ENCODE measurements at places on chromosomes 2 and 18.

- DNase-seq: no peak
These were observed 31.5 kb downstream of the BABAM2 start for GRCh38 chr2:27921880-27922547.

- no peak for DNase-seq
These were observed 81.7 kb downstream of the RBMS1 start for GRCh38 chr2:160411955-160412354.

- DNase-seq: peak; percentile 51
These were observed 49.3 kb upstream of the RAB6D start for GRCh38 chr2:131413148-131413747.

DNA sequence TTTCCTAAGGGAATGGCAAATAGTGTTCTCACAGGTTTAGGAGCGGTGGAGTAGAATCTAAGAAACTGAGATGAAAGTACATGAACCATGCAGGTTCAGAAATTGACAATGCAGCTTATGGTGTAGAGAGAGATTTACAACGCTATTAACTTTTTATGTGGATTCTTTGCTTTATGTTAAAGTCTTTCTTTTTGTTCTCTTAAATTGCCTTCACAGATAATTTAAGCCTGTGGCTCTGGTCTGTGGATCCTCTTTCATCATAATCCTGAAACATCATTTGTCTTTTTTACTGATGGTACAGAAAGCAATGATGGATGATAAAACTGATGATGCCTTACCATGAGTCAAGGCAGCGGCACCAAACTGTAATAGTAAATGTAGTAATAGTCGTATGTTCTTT, 30.3 kb downstream of the SOCS6 start:
- peak; percentile 64 for DNase-seq

DNA sequence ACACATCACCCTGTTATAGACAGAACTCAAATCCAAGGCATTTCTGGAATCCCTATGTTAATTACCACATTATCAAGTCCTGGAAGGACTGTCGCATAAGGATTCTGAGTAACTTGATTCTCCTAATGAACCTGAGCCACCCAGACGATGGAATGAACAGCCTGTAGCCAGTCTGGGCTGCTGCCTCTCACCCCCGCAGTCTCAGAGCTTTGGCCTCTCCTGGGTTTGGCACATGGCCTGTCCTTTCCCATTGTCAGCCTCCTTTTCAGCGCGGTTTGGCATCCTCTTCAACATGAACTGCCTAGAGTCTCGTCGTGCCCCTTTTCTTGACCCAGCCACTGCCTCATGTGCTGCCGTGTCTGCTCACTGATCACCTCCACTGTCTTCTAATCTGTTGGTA, 147.6 kb downstream of the SLC8A1 start:
- DNase-seq: no peak

- no peak for DNase-seq
These were observed 54.9 kb upstream of the SLC5A7 start for GRCh38 chr2:107931412-107931811.

- peak; percentile 74 for DNase-seq
These were observed 77.0 kb upstream of the UBXN4 start for GRCh38 chr2:135664623-135665068.

DNA sequence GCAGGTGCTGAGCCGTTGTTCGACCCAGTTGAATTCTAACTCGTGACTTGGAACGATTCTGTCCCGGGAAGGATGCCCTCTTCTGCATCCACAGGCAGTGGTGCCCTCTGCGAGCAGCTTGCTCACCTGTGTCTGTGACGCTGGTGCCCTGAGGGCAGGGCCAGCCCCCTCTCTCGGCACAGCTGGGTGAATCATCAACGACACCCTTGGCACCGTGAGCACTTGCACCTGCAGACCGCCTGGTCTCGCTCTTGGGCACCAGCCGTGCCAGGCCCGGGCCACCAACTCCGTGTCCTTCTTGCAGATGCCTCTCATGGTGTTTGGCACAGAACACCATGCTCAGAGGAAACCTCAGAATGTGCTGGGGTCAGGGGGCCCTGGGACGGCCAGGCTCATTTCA, 75.0 kb downstream of the SLC66A2 start:
- DNase-seq: peak; percentile 13

DNA sequence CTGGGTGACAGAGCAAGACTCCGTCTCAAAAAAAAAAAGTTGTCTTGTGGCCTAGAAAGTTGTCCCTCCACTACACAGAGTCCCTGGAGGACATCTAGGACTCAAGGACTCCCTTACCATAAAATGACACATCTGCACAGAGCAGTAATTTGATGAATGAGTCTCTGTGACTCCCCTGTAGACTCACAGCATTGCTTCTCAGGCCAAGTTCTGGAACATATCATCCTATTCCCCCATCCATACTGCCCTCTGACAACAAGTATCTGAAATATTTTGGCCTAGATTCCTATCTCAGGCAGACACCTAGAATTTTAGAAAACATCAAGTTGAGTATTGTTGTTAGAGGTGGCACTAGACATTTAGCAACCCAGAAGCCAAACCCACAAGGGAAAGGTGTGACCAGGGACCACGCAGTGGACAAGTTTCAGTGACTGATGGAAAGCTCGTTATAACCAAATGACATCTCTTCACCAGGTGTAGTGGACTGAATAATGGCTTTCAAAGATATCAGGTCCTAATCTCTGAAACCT, 97.9 kb upstream of the ATP8B1 start:
- DNase-seq: no peak

DNA sequence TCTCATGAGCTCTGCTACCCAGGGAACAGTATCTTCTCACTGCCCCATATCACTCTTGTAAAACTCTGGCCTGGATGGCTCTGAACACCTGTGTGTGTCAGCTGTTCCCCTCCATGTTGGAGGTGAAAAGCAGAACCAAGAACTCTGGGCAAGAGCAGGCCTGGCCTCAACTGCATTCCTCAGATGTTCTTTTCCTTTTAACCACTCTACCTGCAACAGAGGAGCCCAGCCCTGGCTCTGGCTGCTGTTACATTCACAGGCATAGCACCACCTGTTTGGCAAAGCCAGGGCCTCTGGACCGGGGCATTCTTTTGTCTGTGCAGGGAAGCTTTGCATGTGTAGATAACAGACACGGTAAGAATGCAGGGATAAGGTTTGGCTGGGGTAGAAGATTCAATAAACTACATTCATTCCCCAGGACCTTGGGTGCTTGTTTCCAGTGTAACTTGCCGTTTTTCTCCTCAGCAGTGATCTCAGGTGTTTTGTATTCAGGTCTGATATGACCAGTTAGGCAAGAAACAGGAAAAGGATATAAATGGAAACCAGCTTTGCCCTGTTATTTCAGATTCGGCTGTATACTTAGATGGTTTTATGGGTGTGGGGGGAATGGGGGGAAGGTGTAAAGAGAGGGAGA, 95.1 kb downstream of the SPTBN1 start:
- DNase-seq: no peak

GRCh38 chr2:23762141-23762540, 164.8 kb downstream of the ATAD2B start:
- no peak for DNase-seq

DNA sequence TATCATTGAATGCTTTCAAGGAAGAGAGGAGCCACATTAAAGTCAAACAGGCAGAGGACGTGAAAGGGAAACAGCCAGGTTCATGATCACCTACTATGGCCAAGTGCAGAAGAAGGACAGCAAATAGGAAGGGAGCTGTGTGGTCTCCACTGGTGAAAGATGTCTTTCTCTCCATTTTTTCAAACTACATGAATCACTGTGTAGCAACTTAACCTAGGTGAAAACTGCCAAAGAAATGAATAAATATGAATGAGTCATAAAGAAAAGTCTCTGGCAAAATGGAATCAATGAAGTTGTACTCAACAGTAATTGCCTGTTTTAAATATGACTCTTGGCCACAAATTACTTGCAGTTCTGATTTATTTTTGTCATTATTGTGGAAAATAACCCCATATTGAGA, 452.6 kb upstream of the PKDCC start:
- DNase-seq: no peak

GRCh38 chr18:24103320-24104021, 35.4 kb upstream of the CABYR start:
- DNase-seq: no peak

DNA sequence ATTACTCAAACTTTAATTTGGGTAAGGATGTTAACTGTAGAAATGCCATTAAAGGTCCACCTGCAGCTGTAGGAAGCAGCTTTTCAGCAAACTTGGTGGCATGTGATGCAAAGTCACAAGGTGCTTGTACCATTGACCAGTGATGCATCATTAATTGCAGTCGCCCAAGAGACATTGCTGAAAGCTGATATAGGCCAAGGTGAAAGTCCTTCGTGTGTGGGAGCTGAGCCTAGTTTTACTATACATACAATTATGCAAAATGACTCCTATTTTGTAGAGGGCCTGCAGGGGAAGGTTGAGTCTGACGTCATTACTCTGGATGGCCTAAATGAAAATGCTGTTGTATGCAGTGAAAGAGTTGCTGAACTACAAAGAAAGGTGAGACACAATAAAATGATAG, 40.5 kb downstream of the ALMS1 start:
- no peak for DNase-seq

DNA sequence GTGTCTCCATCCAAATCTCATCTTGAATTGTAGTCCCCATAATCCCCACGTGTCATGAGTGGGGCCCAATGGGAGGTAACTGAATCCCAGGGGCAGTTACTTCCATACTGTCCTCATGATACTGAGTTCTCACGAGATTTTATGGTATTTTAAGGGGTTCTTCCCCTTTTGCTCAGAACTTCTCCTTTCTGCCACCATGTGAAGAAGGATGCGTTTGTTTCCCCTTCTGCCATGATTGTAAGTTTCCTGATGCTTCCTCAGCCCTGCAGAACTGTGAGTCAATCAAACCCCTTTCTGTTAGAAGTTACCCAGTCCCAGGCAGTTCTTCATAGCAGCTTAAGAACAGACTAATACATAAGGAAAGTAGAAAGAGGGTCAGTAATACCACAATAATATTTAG, 480.4 kb downstream of the KCNJ3 start:
- DNase-seq: no peak

GRCh38 chr18:34370704-34371395, 146.1 kb upstream of the NOL4 start:
- DNase-seq: peak; percentile 83

DNA sequence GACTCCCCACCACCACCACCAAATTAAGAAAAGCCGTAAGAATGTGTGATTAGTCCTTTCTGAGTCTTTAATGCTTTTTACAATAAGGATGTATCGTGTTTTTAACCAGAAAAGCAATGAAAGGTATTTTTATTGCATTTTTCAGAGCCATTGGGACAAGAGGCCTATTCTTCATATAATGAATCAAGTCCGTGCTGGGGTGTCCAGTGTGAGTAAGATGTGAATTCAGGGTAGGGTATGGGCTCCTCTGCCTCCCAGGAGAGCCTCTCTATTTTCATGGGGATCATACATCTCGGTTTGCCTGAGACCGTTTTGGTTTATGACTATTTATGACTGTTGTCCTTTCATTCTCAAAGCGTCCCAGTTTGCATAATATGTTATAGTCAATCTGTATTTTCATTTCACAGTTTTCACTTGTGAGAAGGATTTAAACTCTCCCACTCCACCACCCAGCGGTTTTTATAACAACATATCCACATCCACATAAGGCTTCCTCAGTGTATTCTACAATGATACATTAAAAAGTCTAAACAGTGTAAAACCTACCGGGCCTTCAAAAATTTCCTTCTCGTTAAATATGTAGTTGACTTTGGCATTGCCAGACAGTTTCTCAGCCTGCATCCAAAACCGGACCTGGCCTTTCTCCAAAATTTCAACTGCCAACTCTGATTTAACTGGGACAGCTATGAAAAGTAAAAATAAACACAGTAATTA, 80.8 kb upstream of the LPIN2 start:
- DNase-seq: peak; percentile 45

DNA sequence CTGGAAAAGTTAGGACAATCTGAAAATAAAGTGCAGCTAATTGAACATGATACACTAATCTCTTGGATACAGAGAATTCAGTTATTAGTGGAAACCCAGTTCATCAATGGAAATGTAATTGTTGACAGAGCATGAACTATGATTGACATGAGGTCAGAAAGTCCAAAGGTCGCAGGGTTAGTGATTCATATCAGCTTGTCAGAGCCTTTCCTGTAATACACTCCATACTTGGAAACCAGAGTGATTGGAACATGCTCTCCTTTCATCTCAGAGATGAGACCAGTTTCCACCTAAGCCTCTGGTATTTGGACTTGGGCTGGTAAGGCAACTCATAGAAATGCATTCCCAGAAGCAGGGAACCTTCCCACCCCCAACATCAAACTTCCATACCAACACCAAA, 8.5 kb upstream of the NCKAP5 start:
- DNase-seq: no peak

DNA sequence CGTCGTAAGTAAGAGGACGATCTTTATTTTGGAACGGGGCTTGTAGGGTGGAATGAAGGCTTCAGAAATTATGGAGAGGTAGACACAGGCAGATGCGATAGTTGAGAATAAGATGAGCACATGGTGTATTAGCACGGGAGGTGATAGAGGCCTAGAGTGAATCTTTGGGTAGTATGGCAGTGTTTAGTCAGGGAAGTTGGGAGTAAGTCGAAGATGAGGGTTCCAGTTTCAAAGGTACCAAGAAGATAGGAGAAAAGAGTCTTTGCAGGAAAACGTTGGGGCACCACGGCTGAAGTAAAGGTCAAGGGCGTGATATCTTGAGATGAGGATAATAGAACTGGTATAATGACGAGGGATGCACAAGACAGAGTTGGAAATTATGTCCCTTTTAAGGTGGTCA, 654 bp downstream of the PIK3C3 start:
- DNase-seq: peak; percentile 42

GRCh38 chr2:82342356-82342755, 2037.8 kb upstream of the LRRTM1 start:
- no peak for DNase-seq

DNA sequence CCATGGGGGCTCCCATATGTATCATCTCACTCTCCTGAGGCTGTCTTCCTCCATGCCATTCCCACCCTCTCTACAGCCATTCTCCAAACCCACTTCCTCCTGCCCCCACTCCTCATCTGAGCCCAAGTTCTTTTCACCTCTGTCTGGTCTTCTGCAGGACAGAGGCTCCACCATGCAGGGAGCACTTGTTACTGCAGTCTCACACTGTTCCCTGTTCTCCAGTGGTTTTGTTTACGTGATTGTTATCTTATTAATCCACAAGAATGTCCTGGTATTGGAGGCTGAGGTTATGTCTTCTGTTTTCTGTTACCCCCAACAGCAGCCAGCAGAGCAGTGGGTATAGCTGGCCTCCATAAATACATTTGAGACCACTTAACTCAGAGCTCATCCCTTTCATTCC, 51.4 kb downstream of the PAX8 start:
- DNase-seq: peak; percentile 2

DNA sequence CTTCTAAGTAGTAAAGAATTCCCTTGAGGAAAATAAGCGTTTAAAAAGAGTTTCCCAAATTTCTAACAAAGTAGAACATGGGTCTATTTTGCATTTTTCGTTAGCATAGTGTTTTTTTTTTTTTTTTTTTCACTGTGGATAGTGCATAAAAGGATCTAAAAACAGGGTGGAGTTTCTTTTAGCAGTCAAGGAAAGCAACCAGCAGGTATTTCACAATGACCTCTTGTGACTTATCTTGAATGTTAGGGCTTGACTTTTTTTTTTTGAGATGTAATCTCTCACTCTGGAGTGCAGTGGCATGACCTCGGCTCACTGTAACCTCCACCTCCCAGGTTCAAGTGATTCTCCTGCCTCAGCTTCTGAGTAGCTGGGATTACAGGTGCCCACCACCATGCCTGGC, 14.9 kb upstream of the DGKD start:
- no peak for DNase-seq

GRCh38 chr18:8615397-8616027, 6.3 kb downstream of the RAB12 start:
- peak; percentile 94 for DNase-seq
